ENCODE measurements at places on chromosomes 3 and 15.
A peak's percentile ranks its signal among the peaks of the same experiment; 100 is the strongest.

GRCh38 chr15:101185336-101185735 lies 66.5 kb downstream of the CHSY1 start:
- DNase-seq, result no peak

GRCh38 chr3:88188436-88188835 lies 38.7 kb downstream of the C3orf38 start:
- no peak for DNase-seq

DNA sequence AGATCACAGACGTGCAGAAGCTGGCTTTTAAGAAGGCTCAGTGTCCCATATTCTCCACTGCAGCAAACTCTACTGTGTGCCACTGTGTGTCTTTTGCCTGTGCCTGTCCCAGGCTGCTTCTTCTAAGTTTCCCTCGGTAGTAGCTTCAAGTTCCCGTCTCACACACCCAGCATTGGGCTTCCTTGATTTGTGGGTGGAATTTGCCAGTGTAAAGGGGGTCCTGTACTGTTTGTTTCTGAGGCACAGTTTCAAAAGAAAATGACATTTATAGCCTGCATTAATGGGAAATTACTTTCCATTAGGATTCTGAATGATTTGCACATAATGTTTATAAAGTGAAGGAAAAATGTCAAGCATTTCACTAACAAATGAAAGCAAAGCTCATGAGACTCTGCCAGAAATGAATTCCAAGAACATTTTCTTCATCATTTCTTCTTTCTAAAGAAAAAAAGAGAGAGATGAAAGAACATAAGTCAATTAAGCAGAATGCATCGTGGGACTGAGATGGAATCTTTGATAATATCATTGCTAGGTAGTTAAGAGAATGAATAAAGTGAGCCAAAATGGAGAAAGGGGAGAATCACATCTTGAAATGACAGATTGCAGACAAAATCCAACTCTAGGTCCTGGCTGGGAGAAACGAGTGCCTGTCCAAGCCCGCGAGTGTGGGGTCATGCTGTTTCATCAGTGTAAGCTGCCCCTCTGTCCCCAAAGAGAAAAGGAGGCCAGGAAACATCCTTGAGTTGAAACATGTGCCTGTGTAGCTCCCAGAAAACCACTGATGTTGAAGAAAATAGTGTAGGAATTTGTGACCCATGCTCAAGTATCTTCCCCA lies 48.6 kb upstream of the ADAMTSL3 start:
- no peak for DNase-seq

DNA sequence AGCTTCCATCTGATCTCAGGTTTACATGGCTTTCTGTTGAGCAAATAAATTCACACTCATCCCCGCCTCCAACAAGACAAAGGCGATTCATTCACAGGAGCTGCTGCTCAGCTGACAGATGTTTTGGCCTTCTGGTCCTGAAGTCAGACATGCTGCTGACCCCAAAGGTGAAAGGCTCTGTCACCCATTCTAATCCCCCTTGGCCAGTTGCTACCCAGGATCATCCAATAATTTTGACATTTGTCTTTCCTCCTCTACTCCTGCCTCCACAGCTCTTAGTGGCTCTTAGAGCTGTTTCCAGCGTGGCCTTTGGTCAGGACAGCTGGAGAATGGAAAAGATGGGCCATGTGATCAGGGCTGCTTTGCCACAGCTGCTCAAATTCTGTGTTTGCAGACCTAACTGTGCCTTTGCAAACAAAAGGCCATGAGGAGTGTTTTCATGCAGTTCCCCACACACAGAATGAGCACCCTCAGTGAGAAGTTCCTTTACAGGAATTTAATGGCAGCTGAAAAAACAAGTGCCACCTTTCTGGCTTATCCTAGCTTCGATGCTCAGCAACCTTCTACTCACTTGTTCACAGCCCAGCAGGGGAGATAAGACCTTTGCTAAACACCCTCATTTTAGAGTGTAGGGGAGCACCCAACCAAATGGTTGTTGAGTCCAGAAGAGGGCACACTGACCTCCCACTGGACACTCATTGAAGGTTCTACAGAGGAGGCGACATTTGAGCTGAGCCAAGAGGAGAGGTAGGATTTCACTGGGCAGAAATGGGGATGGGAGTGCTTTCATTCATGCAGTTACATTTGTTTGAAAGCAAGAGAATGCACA lies 39.0 kb downstream of the CYP19A1 start:
- no peak for DNase-seq

GRCh38 chr3:15795651-15796308 lies 2.0 kb downstream of the ANKRD28 start:
- DNase-seq, result no peak

DNA sequence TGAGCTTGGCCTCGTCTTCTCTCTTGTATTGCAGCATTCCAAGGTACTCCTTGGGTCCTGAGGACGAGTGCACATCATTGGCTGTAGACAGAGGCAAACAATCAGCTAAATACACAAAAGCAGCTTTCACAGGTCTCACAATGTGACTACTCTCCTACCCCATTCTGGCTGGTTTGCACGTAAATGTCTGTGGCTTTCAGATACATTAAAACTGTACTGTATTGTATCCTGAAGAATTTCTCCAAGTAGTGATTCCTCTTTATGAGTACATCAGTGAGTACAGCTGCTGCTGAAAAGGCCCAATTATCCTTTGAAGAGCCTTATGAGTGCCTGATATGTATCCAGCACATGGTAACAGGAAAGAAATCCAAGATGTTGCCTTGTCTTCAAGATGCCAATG lies 22.0 kb upstream of the GNB5 start:
- no peak for DNase-seq

GRCh38 chr3:49903451-49904424 lies at the start of gene MST1R:
Gene MST1R, minus strand, starts transcription at chr3:49903873. Its CDS starts 264 bp downstream, at chr3:49903609.
- no peak for DNase-seq

GRCh38 chr3:70606018-70606417 lies 293.6 kb upstream of the MDFIC2 start:
- DNase-seq, result peak; percentile 1

- DNase-seq, result no peak
These were observed 740 bp upstream of the NSMCE3 start for GRCh38 chr15:29270169-29270955.

GRCh38 chr3:151837057-151837456 lies 23.1 kb downstream of the AADAC start:
- no peak for DNase-seq

DNA sequence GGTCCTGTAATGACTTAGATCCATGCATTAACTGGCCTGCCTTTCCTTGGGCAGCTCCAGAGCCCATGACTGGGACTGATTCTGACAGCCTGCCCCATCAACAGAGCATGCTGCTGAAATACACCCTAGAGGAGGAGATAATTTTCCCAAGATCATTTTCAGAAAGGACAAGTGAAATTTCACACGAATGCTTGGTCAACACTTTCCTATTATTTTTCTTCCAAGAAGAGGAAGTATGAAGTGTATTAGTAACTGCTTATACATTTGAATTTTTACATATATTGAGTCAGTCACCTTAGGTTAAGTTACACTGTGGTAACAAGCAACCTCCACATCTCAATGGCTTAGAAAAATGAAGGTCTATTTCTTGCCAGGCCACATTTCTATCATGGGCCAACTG lies 9.7 kb upstream of the NMNAT3 start:
- no peak for DNase-seq

GRCh38 chr3:190809351-190809750 lies 53.1 kb downstream of the GMNC start:
- no peak for DNase-seq

- no peak for DNase-seq
These were observed 8.0 kb downstream of the MAP2K5 start for GRCh38 chr15:67550522-67550921.

DNA sequence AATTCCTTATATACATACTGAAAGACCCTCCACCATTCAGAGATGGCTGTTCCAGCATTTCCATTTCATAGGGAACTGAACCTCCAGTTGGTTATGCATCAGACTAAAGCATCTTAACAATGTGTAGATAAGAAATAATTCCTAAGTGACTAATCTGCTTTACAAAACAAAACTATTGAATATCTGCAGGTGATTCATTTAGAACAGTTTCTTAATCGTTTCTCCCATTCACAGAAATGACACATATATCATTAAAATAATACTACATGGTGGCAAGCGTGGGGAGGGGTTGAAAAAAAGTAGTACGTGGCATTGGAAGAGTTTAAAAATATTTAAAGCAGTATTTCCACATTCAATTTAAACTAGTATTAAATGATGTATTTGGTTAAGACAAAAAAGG lies 19.5 kb downstream of the COPS2 start:
- DNase-seq, result no peak

DNA sequence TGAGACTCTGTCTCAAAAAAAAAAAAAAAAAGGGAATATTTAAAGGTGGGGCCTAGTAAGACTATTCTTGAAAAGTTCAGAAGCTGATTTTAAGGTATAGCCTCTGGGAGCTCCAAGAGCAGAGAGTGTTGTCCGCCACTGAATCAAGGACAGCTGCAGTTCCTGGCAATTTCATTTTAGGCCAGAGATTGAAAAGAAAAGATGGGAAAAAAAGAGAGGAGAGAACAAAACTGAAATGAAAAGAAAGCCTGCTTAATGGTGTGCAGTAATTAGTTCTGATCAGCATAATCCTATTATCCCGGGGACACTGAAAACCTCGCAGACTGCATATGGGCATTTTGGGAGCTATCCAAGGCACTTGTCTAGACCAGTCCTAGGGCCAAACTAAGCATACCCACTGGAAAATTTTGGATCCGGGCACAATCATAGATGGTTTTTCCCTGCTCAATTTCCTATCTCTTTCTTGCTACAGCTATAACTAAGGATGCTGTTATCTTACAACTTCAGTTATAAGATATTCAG lies 43.2 kb downstream of the EHHADH start:
- no peak for DNase-seq

GRCh38 chr3:4517643-4518311 lies 24.6 kb downstream of the ITPR1 start:
- DNase-seq, result no peak

DNA sequence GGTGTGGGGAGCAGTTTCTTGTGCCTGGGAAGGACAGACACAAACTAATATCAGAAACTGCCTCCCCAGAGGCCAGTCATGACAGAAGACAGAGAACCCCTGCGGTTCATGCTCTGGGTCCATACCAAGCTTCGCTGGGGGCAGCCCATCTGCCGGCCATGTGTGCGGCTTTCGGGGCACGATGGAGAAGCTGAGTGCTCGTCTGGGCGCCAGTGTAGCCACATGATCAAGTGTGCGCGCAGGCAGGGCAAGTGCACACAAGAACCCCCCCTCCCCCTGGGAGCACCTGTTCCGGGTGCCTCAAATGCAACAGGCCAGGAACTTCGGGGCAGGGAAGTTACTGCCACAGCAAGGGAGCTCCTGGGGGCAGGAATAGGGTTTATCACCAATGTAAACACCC lies 1.8 kb downstream of the ADAMTS17 start:
- DNase-seq, result no peak

GRCh38 chr3:146162561-146162960 lies 1.6 kb upstream of the PLOD2 start:
- DNase-seq, result no peak

DNA sequence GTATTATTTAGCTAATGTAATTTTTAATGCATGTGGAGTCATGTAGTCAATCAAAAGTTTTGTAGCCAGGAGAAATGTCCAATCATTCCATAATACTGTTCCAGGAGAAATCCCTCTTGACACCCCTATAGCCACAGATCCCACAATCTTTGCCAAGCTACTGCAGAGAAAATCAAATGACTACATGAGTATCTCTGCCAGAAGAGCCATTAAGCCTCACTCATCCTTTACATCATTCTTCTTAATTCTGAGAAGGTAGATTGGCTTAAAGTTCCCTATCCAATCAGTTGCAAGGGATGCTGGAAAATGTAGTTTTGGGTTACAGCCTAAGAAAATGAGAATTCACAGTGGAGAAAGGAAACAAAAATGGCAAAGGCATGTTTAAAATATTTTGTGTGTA lies 502.1 kb downstream of the ZBBX start:
- DNase-seq, result no peak

DNA sequence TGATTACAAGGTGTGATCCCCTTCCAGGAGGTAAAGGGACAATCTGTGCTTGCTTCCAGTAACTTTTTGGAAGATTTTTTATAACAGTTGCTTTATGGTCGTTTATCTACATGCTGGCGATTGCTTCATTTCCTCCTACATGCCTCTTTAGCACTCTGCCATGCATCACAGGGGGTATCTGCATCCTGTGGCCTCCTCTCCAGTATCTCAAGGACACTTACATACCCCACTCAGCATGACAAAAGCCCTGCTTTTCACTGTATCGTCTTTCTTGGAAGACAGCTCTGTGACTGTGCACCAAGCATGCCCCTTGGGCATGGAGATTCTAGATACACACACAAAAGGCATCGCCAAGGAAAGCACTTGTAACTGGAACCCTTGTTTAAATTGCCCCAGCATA lies 25.3 kb downstream of the CAPN3 start:
- DNase-seq, result no peak

DNA sequence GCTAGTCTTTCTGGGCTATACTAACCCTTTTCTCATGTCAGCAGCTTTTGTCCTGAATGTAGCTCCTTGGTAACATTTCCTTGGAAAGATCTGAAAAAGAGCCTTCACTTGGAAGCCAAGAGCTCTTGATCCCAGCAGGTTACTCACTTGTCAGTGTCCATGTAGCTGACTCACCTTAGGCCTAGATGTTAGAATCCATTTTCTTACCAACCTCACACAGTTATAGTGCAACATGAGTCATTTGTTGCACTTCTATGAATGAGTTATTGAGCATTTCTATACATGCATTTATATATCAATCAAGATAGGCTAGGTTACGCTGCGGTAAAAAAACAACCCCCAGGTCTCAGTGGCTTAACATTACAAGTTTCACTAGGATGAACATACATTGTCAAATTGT lies 106.8 kb upstream of the SLC7A14 start:
- DNase-seq, result no peak

GRCh38 chr3:167406876-167407492 lies 26.9 kb upstream of the ZBBX start:
- peak; percentile 10 for DNase-seq

GRCh38 chr3:43104660-43105595 lies 951 bp downstream of the POMGNT2 start:
- peak; percentile 28 for DNase-seq

- no peak for DNase-seq
These were observed 17.1 kb downstream of the GBE1 start for GRCh38 chr3:81744366-81744765.

GRCh38 chr15:25847051-25847450 lies 16.1 kb downstream of the ATP10A start:
- DNase-seq, result no peak

DNA sequence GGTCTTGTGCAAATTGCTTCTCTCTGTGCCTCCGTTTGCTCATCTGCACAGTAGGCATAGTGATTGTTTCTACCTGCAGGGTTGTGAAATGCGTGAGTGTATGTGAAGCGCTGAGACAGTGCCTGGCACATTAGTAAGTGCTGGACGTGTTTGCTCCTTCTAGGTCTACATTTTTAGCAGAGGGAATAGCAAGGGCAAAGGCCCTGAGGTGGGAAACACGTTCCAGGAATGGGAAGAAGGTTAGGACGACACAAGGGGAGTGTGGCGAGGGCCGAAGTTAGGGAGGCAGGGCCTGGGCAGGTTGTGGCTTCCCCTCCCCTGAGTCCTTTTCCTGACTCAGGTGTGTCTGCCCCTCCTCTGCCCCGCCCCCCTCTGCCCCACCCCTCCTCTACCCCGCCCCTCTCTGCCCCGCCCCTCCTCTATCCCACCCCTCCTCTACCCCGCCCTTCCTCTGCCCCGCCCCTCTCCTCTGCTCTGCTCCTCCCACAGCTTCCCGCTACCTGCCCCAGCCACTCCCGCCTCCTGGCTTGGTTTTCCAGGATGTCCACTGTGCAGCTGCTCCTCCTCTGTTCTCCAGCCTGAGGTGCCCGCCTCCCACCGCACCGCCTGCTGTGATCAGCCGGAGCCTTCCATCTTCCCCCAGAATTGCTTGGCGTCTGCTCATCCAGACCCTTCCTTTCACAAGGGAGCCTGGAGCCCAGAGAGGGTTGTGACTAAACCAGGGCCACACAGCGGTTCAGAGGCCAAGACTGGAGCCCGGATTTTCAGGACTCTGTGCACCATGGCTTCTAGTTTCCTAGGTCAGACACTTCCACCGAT lies 31.1 kb upstream of the SMAD6 start:
- DNase-seq, result no peak
